NCI-H1092 treated with DMSO at 0.1 percent for 48 hours (cell line): ENCODE measurements at places on chromosomes 6 and 20.

- no peak for DNase-seq
Observed at GRCh38 chr6:6766230-6766905, 177.8 kb downstream of the LY86 start.

GRCh38 chr6:13397359-13398068, 69.2 kb upstream of the TBC1D7 start:
- DNase-seq: no peak

DNA sequence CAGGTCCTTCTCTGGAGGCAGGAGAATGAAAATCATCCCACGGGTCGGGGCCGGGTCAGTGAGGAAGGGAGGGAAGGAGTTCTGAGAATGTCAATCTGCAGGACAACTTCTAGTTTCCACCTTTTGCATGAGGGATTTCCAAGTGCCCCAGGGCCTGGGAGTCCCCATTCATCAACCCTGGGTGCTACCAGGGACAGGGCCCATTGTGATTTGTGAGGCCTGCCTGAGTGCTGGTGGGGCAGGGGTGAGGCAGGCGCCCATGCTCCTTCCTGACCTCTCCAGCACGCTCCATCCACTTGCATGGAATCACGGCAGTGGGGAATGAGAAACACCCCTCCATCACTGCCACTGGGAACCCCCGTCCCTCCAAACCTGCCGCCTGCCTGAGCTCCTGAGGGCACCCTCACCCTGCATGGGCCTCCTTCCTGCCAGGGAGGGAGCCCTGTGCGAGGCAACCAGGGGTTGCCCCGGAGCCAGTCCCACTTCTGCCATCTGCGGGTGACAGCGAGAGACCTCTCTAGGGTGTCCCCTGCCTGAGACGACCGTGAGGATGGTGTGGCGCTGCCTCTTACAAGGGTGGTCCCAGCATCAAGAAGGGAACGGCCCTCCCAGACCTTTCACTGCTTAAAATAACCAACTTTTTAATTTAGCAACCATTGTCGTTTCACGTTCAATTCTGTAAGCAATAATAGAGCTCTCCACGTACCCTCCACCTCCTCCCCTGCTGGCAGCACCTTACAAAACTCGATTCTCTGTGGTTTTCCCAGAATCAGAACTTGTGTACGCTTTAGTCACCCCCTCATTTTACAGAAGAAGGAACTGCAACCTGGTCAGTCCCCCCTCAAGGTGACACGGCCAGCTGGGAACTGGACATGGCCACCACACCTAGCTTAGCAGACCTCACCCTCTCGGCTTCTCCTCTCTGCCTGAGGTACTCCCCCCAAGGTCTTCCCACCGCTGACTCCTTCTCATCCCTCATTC, 28.6 kb downstream of the PMEPA1 start:
- DNase-seq: no peak

- DNase-seq: peak; percentile 23
Observed at GRCh38 chr20:54680872-54681619, 205.7 kb downstream of the DOK5 start.

DNA sequence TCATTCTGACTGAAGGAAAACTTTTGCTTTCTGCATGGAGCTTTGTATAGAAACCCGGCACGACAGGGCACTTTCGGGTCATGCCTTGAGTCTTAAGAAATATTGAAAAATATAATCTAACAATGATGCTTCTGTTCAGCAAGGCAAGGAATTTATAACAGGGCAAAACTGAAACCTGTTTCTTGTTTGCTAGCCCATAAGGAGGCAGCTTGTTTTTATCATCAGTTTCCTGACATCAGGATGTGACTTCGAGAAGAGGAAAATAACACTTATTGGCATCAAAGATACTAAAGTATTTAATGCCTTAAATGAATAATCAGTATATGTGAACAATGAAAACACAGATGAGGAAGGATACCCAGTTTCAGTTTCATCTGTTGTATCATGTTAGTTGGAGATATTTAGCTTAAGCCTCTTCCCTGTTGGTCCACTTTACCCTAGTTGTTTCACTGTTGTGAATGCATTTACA, 146.5 kb downstream of the CDKAL1 start:
- DNase-seq: no peak
